ENCODE measurements at places on chromosomes 7 and 10. TPM values are rescaled to one million over a fixed set of nuclear protein-coding genes. Genes with fewer than 3 reads are reported as not detected.

The WDR91 gene
- total RNA-seq = 11.4 TPM

The CCM2 gene
- 34.1 TPM for total RNA-seq

The TMEM229A gene
- total RNA-seq = not detected

The LIPM gene
- total RNA-seq = not detected

The SFRP4 gene
- 10.2 TPM for total RNA-seq

The STEAP1B gene
- total RNA-seq = 1.4 TPM

The EVX1 gene
- total RNA-seq = not detected

The WEE2 gene
- not detected for total RNA-seq

The AKR1B1 gene
- total RNA-seq = 59.2 TPM

The EEF1AKMT2 gene
- 16.6 TPM for total RNA-seq

The CCSER2 gene
- 101 TPM for total RNA-seq

The ZC3HAV1L gene
- 11.8 TPM for total RNA-seq

The FXYD4 gene
- total RNA-seq = not detected
